ENCODE measurements at places on chromosomes 1 and 21.

DNA sequence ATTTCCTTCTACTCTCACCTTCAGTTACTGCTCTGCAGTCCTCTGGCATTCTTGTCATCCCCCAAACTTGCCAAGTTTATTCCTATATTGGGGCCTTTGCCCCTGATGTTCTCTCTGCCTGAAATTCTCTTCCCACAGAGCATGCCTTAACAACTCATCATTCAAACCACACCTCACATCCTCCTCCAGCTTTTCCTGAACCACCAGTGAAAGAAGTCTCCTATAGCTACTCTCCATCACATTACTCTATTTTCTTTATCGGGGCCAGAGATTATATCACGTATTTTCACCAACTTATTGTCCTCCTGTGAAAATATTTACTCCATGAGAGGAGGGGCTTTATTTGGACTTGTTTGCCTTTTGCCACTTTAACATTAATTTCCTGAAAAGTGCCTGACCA, 32.1 kb downstream of the EXTL2 start:
- no peak for DNase-seq

DNA sequence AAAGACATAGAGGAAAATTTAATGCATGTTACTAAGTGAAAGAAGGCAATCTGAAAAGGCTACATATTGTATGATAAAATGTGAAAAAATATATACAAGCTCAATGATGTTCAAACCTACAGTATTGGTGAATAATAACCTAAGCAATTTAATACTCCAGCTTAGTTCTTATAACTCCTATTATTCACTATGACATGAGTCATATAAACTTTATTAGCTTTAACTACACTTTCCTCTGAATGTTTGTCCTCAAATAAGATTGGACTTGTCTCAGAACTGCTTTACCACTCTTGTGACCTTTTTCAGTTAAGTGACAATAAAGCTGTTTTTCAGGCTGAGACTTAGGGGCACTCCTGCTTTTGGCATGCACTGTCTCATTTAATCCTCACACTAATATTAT, 50.9 kb downstream of the CNST start:
- no peak for DNase-seq

- no peak for DNase-seq
Measured at GRCh38 chr1:199813198-199813597, 214.3 kb upstream of the NR5A2 start.

GRCh38 chr1:222994511-222995235, 148.4 kb downstream of the TLR5 start:
- DNase-seq: no peak

DNA sequence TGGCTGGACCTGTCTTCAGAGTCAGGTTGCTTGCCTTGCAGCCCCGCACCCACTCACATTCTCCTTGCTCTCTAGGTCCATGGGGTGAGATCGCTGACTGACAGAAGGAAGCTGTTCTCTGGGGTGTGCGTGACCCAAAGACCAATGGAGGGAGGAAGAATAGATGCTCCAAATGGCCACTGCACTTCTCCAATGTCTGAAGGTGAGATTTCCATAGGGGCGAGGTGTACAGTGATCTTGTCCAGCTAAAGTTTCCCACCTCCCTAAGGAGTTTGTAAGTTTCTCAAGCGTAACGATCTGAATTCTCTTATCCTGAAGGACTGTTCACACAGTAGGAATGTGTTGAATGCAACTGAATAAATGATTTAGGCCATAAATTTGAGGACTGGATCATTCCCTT, 211.9 kb upstream of the IRF2BP2 start:
- no peak for DNase-seq

Data from KBM-7 (cell line).